ENCODE measurements at places on chromosomes 11 and 22.

- DNase-seq, result peak; percentile 48
These were observed 2.2 kb downstream of the BRD1 start for GRCh38 chr22:49825436-49825835.

DNA sequence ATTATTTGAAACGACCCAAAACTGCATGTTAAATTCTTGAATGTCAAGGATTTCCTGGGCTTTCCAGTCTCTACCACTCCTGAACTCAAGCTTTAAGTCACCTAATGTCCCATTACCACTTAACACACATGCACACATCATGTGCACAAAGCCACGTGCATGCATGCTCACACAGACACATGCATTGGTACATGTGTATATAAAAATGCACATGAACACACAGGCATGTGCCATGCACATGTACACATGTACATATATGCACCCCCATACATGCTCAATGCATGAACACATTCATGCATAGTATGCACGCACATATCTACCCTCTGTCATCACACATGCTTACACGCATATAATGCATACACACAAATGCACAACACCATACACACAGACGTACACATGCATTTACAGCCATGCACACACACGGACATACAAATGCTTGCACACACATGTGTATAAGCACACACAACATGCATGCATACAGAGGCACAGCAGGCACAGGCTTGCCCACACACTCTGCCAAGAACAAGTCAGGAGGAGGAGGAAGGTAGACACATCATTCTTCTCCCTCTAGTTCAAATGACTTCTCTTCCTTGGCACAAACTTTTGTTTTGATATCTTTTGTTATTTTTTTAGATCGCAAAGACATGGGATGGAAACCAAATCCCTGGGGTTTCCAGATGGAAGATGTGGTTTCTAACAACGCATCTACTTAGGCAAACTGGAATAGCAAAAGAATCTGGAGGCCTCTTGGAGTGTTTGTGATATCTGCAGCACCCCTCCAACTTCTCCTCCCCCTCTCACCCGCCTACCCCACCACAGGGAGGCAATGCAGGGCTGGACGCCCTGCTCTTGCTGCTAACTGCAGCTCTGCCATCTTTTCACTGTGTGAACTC is 24.6 kb downstream of the RASD2 start:
- DNase-seq, result peak; percentile 71

- peak; percentile 62 for DNase-seq
These were observed 56.0 kb downstream of the USP35 start for GRCh38 chr11:78244546-78245255.

- DNase-seq, result no peak
These were observed 27.9 kb upstream of the FZD4 start for GRCh38 chr11:86983021-86983488.

GRCh38 chr11:28144808-28145207 is 36.6 kb downstream of the METTL15 start:
- DNase-seq, result peak; percentile 5

GRCh38 chr11:94925422-94926270 is 47.7 kb downstream of the CWC15 start:
- no peak for DNase-seq

Measured in fibroblast of the aortic adventitia (primary cell).